ENCODE measurements at places on chromosomes 6 and 20.

DNA sequence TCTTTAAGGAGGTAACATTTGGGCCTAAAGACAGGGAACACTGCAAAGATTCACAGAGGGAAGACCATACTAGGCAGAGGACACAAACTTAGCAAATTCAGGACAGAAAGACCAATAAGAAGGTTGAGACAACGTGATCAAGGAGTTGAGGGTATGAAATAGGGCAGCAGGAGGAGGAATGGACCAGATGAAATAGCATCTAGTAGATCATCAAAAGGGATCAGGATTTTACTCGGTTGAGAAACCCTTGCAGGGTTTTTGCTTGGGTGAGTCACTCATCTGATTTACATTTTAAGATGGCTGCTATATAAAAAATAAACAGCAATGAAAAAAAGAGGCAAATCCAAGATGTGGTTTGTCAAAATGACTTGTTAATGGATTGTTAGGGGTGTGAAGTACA, 4.7 kb downstream of the BCLAF1 start:
- no peak for DNase-seq

DNA sequence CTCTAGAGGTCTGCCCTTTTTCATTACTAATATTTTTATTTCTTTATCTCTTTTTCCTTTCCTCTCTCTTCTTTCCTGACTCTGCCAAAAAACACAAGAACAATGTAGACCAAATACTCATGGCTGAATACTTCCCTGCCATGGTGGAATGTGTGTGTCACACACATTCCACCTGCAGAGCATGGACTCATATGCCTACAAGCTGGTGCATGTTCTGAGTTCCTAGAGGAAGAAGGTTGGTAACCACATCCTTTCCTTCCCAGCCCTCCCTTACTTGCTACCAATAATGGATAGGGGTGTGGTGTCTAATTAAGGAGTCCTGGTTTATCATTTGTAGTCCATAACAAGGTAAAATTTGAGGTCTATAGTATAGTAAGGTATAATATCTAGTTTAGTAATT, 15.2 kb upstream of the CST9L start:
- no peak for DNase-seq

DNA sequence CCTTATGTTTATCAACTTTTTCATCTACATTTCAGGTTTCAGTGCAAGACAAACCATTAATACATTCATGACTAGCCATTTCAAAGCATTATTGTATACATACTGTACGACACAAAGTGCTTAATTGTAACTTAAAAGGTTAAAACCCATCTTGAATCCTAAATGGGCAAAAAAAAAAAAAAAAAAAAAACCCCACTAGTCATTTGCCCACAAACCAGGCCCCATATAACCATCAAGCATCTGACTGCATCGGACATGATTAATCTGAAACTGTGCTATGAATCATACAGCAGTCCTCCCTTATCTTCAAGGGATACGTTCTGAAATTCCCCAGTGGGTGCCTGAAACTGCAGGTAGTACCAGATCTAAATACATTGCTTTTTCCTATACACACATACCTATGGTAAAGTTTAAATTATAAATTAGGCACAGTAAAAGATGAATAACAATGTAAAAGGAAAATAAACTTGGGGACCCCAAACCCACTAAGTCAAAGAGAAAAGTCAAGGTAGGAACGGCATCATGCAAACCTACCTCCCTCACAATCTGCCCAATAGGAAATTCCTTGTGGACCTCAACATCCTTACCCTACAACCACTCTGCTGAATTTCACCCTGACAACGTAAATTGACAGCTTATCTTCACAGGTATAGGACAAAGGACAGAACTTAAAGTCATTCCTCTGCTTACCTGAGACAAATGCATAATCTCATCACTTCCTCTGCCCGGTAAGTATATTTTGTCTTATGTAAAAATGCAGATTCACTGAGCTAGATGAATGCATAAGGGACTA, 14.3 kb downstream of the B4GALT5 start:
- DNase-seq, result no peak

DNA sequence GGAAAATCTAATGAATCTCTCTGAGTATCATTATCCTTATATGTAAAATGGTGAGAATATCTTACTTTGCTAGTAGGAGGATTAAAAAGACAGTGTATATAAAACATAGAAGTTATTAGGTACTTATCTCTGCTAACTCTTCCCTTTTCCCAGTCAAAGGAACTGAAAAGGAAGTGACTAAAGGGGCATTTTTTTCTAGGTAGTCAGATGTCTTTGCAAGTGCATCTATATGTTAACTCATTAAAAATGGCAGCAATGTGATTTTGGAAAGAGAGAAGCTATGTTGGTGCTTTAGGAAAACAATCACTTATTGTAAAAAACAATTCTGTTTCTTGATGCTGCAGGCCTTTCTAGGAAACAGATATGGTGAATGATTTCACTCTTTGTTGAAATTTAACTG, 180.9 kb downstream of the SAMD5 start:
- no peak for DNase-seq

DNA sequence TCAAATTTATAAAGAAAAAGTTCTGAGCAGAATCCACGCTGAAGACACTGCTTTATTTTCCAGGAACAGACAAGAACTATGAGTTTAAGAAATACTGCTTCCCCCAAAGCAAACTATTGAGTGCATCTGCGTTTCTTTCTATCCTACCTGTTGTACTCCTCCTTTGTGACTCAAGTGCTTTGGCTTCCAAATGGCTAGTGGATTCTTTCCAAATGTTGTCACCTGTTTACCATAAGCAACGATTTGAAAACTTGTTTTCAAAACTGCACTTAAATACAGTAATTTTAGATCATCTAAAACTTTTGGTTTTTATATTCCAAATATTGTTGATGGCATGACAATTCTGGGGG, 9.5 kb downstream of the PXDC1 start:
- DNase-seq, result no peak

DNA sequence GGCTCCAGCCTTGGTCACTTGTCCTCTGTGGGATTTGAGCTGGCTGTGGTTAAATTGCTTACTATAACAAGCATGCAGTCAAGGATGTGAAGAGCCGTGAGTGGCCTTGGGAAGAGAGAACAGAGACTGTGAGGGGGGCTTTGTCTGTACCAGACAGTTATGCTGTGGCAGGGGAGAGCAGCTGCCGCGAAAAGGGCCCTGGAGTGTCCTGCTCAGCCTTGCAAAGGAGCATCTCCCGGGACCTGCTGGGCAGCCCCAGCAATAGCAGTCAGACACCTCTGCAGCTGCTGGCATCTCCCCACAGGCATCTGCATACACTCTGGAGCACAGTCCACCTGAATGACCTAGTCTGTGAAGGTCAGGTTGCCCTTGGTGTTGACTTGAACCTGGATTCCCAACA, 6.3 kb downstream of the EBF4 start:
- no peak for DNase-seq

DNA sequence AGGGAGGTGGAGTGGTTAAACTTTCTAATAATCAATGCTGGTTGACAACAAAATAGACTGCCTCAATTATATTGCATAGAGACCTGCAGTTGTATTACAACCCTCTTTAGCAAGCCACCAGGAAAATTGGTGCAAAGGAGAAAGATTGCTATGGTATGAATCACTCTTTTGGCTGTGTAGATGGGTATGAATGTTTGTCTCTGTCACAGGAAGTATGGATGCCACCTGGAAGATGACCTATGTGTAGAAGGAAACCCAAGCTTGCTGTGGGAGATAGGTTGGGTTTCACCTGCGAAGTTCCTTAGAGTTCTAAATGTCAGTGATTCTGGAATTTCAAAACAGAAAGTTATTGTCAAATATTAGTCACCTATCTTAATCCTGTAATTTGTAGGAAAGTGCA, 134.6 kb downstream of the SOBP start:
- DNase-seq, result no peak

DNA sequence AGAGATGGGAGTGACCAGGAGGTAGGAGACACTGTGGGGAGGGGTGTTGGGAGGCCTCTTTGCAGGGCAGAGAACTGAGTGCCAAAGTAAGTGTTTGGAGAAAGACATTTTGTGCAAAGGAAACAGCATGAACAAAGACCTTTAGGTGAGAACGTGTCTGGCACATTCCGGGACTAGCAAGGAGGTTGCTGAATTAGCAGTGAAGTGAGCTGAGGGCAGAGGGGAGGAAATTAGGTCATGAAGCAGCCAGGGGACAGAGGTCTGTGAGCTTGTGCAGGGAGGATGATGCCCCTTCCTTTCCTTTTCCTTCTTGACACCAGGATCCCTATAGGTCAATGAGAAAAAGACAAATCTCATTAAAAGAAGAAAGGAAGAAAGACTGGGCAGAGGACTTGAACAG, 21.4 kb upstream of the AHCY start:
- DNase-seq, result no peak
